Neuronal stem cell (in vitro differentiated cells): ENCODE measurements at places on chromosomes 7 and 10.

- H3K27ac ChIP-seq, result no peak overlapping the region
- H3K4me3 ChIP-seq, result no peak overlapping the region
- DNase-seq, result no peak
- no peaks in the 10 kb centered on the region for H3K27me3 ChIP-seq
- H3K4me1 ChIP-seq, result peaks cover 14% of the 10 kb centered on the region
These were observed 177.2 kb upstream of the KLF14 start for GRCh38 chr7:130910949-130911944.

- H3K36me3 ChIP-seq, result no peaks in the 10 kb centered on the region
- H3K4me1 ChIP-seq, result no peaks in the 10 kb centered on the region
These were observed 390.1 kb downstream of the NXPH1 start for GRCh38 chr7:8823486-8823885.

DNA sequence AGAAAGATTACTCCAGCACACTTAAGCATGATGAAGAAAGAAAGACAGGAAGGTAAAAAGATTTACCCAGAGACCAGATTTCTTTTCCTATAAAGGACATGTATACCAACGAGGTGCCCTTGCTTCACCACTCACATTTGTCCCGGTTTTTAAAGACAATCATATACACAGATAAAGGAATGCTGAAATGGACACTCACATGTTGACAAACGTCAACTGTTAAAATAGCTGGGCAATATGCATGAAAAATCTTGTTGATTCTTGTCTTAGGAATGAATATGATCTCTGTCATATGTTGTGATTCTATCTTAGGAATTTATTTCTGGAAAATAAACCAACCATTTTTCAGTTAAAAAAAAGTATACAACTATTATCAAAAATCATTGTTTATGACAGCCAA lies 158.2 kb downstream of the SRPK2 start:
- H3K36me3 ChIP-seq, result no peaks in the 10 kb centered on the region
- no peak overlapping the region for H3K4me3 ChIP-seq
- no peaks in the 10 kb centered on the region for H3K27me3 ChIP-seq
- no peak overlapping the region for H3K27ac ChIP-seq

GRCh38 chr10:110363572-110364411 lies 59.1 kb upstream of the SMNDC1 start:
- no peak overlapping the region for H3K27ac ChIP-seq
- H3K36me3 ChIP-seq, result no peaks in the 10 kb centered on the region
- peaks cover 14% of the 10 kb centered on the region for H3K4me1 ChIP-seq
- no peak overlapping the region for H3K4me3 ChIP-seq

DNA sequence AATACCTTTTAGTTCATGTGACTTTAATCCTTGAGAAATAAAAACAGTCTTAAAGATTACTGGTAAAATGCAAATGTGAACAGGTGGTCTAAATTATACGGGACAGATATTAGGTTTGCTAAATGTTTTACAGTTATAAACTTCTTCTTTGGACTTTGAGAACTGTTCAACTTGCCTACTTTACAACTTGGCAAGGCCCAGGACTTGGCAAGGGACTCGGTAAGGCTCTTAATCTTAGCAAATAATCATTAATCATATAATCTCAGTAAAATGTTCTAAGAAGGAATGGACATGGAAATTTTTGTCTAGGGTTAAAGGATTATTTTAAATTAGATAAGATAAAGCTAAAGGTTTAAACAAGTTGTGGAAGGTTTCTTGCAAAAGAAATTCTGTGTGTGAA lies 4.8 kb upstream of the UBE2D4 start:
- H3K27ac ChIP-seq, result no peak overlapping the region
- DNase-seq, result no peak
- H3K4me1 ChIP-seq, result peaks cover 3% of the 10 kb centered on the region
- H3K27me3 ChIP-seq, result no peaks in the 10 kb centered on the region
- H3K4me3 ChIP-seq, result no peak overlapping the region

DNA sequence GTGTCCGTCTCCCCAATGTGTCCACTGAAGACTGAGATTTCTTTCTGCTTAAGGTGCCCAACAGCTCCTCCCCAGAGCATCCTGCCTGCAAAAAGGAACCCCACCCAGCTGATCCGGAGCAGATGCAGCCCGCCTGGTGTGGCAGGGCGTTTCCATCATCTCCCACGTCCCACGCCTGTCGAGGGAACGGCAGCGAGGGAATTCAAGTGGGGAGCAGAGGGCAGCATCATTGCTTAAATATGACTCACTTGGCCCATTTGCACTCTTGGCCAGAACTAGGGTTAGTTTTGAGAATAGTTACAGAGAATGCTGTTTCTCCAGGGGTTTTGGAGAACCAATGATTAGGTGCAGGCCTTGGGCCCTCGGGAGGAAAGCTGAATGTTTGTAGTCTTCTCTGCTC lies 20.8 kb downstream of the VWA2 start:
- no peak for DNase-seq
- H3K4me3 ChIP-seq, result no peak overlapping the region
- peaks cover 5% of the 10 kb centered on the region for H3K27me3 ChIP-seq
- no peaks in the 10 kb centered on the region for H3K36me3 ChIP-seq
- no peaks in the 10 kb centered on the region for H3K4me1 ChIP-seq

GRCh38 chr7:94049615-94050014 lies 45.5 kb upstream of the BET1 start:
- H3K4me3 ChIP-seq, result no peak overlapping the region
- peaks cover 20% of the 10 kb centered on the region for H3K4me1 ChIP-seq
- H3K36me3 ChIP-seq, result no peaks in the 10 kb centered on the region
- no peak for DNase-seq

DNA sequence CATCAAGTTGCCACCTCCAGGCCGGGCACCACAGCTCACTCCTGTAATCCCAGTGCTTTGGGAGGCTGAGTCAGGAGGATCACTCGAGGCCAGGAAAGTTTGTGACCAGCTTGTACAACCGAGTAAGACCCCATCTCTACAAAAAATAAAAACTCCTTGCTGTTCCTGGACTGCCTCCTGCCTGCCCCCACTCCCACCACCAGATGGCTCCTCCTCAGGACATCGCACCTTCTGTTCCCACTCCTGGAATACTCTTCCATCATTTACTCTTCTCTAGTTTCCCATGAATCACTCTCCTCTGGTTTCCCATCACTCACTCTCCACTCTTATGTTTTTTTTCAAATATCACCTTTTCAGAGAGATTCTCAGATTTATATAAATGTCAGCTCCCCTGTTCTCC lies 540.7 kb downstream of the CALN1 start:
- no peaks in the 10 kb centered on the region for H3K4me1 ChIP-seq
- no peak overlapping the region for H3K27ac ChIP-seq
- H3K27me3 ChIP-seq, result no peaks in the 10 kb centered on the region
- DNase-seq, result no peak

DNA sequence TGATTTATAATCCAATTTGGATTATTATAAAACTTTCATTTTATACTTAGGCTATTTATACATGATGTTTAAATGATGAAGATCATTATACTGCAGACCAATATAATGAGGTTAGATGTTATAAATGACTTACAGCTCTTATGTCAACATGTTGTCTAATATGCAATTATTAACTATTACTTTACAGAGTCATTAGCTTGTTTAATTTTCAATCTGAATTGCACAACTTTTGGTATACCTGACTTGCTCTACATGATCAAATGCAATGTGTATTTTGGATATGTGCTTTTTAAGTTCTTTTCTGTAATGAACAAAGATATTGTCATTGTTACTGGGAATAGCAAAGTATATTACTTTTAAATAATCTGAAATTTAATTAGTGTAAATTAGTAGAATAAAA lies 569 bp downstream of the CD36 start:
- no peak overlapping the region for H3K4me3 ChIP-seq
- no peak for DNase-seq
- no peaks in the 10 kb centered on the region for H3K27me3 ChIP-seq
- no peaks in the 10 kb centered on the region for H3K36me3 ChIP-seq
- no peaks in the 10 kb centered on the region for H3K4me1 ChIP-seq

DNA sequence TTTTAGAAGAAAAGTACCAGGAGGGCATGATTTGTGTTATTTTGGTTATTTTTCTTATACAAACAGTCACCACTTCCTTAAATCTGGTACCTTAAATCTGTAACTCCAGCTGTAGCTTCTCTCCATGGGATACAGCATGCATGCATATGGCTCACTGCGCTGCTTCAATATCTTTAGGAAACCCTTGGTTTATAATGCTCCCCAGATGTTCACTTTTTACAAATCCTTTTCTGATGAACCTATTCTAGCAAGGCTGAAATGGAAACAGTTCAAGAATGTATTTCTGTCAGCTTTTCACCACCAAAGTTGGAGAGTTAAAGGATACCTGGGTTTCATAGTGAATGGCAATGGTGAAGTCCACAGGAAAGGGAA lies 50.9 kb downstream of the LAMB4 start:
- no peak overlapping the region for H3K27ac ChIP-seq
- DNase-seq, result no peak
- H3K4me1 ChIP-seq, result no peaks in the 10 kb centered on the region
- H3K27me3 ChIP-seq, result no peaks in the 10 kb centered on the region
- no peak overlapping the region for H3K4me3 ChIP-seq

- no peak for DNase-seq
- H3K27me3 ChIP-seq, result no peaks in the 10 kb centered on the region
- no peak overlapping the region for H3K27ac ChIP-seq
- peaks cover 57% of the 10 kb centered on the region for H3K36me3 ChIP-seq
- no peaks in the 10 kb centered on the region for H3K4me1 ChIP-seq
These were observed 15.8 kb downstream of the TSPAN12 start for GRCh38 chr7:120842121-120842621.

DNA sequence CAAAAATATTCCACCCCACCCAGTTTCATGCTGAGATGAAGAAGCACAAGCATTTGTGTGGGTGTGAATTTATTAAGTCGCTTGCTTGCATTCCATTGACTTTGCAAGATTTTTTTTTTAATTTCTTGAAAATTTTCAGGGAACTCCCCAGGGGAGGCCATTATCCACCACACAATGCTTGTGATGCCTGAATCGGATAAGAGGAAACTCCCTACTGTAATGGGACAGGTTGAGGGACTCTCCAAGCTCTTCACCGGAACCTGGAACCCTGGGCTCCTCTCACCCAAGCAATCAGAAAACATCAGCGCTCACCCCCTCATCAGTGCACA lies 153.6 kb upstream of the ZMIZ1 start:
- no peak overlapping the region for H3K4me3 ChIP-seq
- no peaks in the 10 kb centered on the region for H3K36me3 ChIP-seq
- no peak overlapping the region for H3K27ac ChIP-seq
- peaks cover 30% of the 10 kb centered on the region for H3K4me1 ChIP-seq
- no peaks in the 10 kb centered on the region for H3K27me3 ChIP-seq
- DNase-seq, result no peak

GRCh38 chr10:118107541-118107940 lies 60.8 kb upstream of the RAB11FIP2 start:
- no peaks in the 10 kb centered on the region for H3K27me3 ChIP-seq
- H3K36me3 ChIP-seq, result no peaks in the 10 kb centered on the region
- H3K27ac ChIP-seq, result peak overlapping the region; percentile 87
- H3K4me3 ChIP-seq, result no peak overlapping the region

DNA sequence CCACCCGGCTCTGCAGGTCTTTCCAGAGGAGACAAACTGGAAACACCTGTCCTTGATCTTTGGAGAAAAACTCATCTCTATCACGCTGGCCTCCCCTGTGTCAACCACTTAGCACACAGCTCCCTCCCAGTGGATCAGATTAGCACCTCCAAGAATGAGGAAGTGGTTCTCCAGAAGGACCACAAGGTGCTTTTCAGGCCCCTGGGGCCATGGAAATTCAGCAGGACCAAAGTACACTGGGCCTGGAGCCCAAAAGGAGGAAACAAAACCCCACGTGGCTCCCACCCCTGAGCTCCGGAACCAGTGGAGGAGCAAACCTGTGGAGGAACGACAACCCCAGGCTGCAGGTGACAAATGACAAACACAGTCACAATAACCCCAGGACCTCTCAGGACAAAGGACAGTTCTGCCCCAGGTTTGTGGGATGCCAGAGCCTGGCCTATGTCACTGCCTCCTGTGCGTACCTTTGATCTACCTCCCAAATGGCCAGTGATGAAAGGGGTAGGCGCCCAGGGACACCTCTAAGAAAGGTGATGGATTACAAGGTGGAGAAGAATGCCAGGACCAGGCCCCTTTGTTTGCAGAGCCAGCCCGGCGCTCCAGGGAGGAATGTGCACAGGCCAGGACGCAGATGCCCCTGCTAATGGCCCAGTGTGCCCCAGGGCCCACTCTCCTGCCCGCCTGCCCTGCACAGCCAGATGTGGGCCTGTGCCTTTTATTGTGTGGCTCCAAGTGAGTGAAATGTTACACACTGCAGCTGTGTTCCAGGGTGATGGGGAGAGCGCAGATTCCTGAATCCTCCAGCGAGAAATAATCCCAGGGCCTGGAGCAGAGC lies 5.7 kb downstream of the TNS3 start:
- no peak for DNase-seq
- H3K27me3 ChIP-seq, result no peaks in the 10 kb centered on the region
- no peak overlapping the region for H3K27ac ChIP-seq
- no peak overlapping the region for H3K4me3 ChIP-seq
- peaks cover 3% of the 10 kb centered on the region for H3K36me3 ChIP-seq
- H3K4me1 ChIP-seq, result peaks cover 7% of the 10 kb centered on the region

GRCh38 chr10:66680886-66681285 lies 244.9 kb upstream of the LRRTM3 start:
- H3K36me3 ChIP-seq, result no peaks in the 10 kb centered on the region
- no peak for DNase-seq
- H3K27ac ChIP-seq, result no peak overlapping the region
- no peak overlapping the region for H3K4me3 ChIP-seq

GRCh38 chr10:132889556-132889955 lies 52.8 kb downstream of the CFAP46 start:
- H3K36me3 ChIP-seq, result no peaks in the 10 kb centered on the region
- peaks cover 23% of the 10 kb centered on the region for H3K27me3 ChIP-seq
- no peak overlapping the region for H3K27ac ChIP-seq
- no peak overlapping the region for H3K4me3 ChIP-seq
- DNase-seq, result no peak

DNA sequence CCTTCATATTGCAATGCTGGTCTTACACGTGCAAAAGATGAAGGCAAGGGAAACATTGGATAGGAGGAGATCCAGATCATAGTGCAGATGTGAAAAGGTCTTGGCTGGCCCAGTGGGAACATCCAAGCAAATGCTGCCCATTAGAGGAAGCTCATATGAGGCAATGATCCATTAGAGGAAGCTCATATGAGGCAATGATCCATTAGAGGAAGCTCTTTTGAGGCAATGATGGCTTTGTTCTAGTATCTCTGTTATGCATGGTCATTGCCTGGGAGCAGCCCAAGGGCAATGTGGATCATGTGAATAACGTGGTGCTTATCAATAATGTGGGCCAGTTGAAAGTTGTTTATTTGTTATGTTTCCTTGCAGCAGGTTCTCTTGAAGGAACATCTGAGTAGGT lies 37.8 kb downstream of the STEAP4 start:
- H3K36me3 ChIP-seq, result no peaks in the 10 kb centered on the region
- no peaks in the 10 kb centered on the region for H3K27me3 ChIP-seq
- DNase-seq, result no peak

DNA sequence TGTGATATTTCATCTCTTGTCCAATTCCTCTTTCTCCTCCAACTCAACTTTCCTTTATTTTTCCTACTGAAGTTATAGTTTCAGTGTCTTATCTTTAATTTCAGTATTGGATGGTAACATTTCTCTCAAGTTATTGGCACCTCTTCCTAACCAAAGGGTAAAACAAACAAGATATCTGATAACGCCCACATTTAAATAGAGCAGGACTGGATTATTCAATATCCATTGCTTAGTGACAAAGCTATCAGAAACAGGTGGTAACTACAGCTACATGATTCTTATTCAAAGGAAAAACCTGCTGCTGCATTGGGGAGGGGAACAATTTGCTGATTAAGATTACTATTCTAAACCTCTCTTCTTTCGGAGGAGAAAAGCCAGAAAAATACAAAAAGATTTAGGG lies 87.8 kb downstream of the TAF3 start:
- no peaks in the 10 kb centered on the region for H3K4me1 ChIP-seq
- no peak for DNase-seq
- H3K27me3 ChIP-seq, result no peaks in the 10 kb centered on the region
- no peak overlapping the region for H3K4me3 ChIP-seq
- H3K36me3 ChIP-seq, result no peaks in the 10 kb centered on the region
- H3K27ac ChIP-seq, result no peak overlapping the region
